ENCODE measurements at places on chromosomes 5 and 9.

GRCh38 chr5:15387931-15388524 lies 112.0 kb upstream of the FBXL7 start:
- DNase-seq = no peak

- DNase-seq = no peak
These were observed 362.3 kb upstream of the POU5F2 start for GRCh38 chr5:94103514-94104245.

GRCh38 chr9:1794547-1795270 lies 220.4 kb upstream of the SMARCA2 start:
- DNase-seq = no peak

DNA sequence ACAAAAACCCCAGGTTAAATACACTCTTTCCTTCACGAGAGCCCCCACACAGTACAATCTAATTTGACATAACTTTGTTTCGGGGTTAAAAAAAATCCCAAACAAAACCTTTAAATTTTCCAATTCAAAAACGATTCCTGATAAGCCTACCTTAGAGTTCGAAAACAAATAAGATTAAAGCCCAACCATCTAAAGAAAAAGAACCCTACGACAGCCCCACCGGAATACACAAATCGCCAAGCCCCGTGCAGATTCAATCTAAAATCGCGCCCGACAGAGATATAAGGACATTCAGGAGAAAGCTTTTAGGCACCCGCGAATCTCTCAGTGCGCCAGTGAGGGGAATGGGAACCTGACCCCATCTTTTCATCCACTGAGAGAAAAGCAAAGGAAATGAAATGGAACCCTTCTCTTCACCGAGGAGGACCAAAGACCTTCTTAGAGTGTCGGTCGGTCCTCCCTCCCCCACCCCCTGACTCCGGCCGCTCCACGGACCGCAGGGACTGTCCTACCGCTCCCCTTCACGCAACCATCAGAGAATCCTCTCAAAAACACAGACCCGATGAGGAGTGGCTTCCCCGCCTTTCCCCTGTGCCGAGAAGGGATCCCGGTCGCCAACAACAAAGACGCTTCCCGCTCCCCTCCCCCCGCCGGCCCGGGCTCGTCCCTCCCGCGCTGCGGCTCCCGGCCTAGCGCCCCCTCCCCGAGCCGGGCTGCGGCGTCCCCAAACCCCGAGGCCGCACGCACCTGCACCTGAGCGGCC lies 925 bp downstream of the ABHD17B start:
- DNase-seq = peak; percentile 37

DNA sequence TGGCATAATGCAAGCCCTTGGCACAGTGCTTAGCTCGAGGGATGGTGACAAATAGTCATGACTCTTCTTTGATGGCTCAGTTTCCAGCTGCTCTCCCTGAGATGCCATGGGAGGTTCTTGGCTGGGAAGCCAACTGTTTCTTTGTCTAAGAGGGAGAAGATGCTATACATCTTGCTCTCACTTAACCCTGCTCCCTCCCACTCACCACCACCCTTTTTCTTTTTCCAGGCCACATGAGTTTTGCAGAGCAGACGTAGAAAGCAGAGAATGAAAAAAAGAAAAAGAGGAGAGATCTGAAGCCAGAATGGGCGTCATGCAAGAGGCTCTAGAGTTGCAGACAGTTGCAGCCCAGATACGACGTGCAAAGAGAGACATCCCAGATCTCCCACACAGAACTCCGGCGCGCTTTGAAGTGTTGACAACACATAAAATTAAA lies 160.5 kb downstream of the FGF18 start:
- DNase-seq = no peak

DNA sequence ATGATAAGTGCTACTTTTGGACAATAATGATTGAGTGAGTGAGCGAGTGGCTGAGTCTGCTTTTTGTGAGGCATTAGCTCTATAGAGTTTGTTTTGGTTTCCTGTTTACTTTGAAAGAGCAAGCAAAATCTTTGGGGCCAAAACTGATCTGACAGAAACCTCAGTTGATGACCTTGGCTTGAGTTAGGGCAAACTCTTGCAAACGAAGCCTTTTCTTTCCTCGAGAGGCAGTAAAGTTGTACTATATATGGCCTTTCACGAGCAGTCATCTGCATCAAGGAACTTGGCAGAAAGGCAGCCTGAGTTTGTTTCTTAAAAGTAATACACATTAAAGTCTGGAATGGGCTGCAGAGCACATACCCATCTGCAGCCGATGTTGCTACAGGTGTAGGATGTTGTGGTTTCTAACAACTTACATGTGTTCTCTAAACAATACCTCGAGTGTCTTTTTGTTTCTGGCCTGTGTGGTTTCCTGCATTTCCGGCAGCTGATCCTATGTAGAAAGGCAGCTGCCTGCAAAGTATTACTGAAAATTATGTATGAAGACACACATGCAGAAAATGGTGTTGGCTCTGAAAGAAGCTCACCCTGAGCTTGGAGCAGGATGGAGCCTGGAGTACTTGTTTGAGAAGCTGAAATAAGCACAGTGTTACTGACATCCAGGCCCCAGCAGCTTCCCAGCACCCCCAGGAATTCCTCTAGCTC lies 60.8 kb downstream of the FOXD1 start:
- DNase-seq = no peak

- DNase-seq = no peak
These were observed 61.0 kb downstream of the ZNF608 start for GRCh38 chr5:124685404-124685930.

DNA sequence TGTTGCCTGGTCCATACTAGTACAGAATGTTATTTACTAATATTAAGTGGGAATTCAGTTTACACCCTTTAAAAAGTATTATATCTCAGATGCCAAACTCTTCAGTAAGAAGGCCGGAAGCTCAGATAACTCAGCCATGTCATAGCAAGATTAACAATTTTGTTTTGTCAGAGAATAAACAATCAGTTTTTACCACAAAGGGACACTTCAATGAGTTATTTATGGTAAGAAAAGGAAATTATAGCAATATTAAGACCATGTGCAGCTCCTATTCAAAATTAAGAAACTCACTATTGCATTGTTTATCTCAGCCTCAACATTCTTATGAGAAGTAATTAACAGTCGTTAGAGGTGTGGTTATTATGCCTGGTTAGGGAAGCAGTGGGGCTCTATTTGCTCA lies 13.1 kb upstream of the ARL15 start:
- DNase-seq = no peak

GRCh38 chr5:137487600-137487999 lies 11.5 kb downstream of the SPOCK1 start:
- DNase-seq = no peak

GRCh38 chr5:141685591-141685990 lies 3.6 kb upstream of the ARAP3 start:
- DNase-seq = no peak

DNA sequence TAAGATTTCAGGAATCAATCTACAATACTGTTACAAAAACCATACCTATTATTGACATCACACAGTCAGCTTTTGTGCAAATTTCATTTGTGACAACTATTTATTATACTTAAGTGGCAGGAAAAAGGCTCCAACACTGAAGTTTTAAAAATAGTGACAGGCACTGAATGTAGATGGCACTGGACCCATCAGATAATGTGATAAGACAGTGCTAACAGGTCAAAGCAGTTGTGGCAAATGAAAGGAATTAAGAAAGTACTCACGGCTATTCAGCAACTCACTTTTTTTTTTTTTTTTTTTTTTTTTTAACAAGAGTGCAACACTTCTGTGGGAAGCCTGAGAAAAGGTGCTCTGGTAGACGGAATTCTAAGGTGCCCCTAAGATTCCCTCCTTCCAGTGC lies 115.0 kb upstream of the MEF2C start:
- DNase-seq = no peak

DNA sequence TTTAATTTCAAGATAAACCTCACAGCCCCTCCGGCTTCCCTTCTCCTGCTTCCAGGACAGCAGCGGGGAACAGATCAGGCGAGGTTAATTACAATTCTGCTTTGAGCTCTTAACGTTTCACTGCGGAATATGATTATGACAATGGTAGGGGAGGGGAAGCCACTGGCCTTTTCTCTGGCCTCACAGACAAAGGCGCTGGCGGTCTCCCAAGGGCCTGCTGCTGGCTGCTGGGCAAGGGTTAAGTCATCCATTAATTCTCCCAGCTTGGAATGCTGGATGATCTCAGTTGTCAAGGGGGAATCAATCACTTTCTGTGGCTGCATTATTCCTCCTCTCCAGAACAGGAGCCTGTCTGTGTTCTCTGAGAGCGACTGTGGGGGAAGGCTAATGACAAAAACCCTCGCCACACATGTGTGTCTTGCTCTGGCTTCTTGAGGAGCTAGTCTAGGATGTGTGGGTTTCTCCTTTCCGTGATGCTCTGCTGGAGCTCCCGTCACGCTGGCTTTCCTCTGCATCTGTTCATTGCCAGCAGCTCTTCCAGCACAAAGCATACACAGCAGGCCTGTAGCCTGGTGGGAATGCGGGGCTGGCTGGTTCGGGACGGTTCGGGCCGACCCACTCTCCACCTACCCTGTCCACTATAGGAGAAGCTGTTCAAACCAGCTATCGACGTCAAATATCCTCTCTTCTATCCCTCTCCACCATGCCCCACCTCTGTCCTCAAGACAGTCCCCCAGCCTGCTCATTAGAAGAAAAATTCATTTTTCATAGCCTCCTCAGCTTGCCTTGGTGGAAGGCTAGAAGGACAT lies 82.8 kb downstream of the DCP2 start:
- no peak for DNase-seq

DNA sequence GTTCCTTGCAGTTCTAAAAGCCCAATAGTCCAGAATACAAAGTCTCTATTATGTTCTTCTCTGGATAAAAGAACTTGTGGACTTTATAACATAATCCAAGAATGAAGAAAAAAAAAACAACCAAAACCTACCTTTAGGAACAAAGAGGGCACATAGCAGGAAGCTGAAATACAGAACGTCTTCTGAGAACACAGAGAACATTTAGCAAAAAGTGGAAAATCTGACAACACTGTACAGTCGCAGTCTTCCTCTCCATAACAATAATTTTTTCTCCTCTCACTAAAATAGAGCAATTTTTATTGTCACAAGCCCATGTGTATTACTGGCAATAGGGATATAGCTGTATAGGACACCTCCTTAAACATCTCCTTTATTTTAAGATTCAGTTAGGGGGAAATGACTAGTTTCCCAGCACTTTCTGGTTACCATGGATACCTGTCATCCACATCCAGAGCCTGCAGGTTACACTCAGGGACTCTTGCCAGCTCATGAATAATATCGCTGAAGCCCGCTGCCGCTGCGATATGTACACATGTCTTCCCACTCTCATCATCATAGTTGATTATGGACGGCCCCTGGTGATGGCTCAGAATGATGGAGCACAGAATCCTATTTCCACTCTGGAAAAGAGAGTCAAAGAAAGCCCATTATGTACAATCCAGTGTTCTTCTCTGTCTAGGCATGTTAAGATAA lies 106.5 kb downstream of the ANKRD55 start:
- DNase-seq = peak; percentile 10

DNA sequence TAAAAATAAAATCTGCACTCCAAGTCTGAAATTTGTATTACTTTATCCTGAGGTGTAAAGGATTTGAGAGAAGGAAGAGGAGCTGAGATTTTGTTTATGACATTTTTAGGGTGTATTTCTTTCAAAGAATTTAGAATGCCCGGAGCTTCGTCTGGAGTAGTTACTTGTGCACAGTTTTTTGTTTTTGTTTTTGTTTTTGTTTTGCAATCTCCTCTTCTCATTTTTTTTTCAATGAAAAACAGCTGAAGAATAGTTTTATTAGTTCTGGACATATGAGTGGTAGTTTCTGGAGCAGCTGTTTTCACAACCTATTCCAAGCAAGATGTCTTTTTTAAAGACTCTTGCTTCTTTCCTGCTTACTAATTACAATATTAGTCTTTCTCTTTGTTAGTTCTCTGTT lies 408.2 kb upstream of the PTGER4 start:
- no peak for DNase-seq

- no peak for DNase-seq
These were observed 4.1 kb upstream of the SARDH start for GRCh38 chr9:133742251-133742650.

GRCh38 chr5:2187687-2188086 lies 305.0 kb upstream of the IRX4 start:
- DNase-seq = no peak

DNA sequence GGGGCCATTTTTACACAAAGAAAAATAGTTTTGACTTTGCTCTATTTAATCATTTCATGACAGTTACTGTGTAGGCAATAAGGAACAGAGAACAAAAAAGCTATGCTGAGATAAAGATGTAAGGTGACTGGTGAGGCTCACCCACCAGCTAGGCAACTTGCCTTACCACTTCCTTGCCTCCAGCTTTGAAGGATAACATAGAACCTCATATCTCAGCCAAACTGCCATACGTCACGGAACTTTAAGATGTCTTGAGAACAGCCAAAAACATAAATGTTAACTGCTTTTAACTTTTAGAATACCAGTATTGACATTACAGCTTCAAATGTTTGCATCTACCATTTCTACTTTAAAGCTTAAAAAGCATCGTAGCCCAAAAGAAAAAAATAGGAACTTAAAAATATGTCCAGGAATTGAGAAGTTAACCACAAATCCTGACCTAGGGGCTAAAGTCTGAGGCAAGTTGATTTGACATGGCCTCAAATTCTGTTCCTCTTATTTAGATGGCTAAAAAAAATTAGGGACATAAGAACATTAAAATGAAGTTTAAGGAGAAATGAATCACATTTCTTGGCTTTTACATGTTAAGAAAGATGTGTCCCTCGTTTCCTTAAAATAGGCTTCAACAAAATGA lies 7.7 kb upstream of the GCNT4 start:
- peak; percentile 56 for DNase-seq

- no peak for DNase-seq
These were observed 6.3 kb upstream of the RLN2 start for GRCh38 chr9:5310851-5311250.

DNA sequence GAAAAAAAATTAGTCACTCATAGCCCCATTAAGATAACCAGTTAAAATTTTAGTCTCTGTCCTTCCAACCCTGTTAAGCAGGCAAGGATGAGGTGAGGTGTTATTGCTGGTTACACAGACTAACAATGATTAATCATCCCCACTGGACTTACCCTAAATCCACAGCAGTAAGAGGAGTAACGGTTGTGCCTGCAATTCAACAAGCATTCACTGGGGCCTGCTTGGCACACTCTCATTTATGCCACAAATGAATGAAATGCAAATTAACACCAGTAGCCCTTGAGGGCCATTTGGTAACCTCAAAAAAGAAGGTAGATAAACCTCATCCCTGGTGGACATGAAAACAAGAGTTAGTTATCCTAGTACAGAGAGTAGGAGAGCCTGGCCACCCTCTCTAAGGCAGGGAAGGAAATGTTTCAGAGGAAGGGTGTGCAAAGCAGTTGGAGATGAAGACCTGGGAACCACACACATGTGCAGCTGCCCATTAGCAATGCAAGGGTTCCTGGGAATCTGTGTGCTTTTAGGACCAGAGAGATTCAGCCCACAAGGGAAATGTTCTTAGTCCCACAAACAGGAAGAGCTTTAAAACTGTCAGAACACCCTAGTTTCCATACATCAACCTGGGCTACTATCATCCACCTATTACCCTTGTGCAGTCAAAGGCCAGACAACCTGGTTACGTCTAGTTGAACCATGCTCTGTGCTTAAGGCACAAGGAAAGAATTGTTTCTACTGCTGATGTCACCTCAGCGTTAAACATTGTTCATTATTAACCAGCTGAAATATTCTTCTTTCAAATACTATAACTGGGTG lies 7.7 kb downstream of the LHFPL2 start:
- no peak for DNase-seq
